AG10803 (cell line): ENCODE measurements at places on chromosomes 6 and 20.

DNA sequence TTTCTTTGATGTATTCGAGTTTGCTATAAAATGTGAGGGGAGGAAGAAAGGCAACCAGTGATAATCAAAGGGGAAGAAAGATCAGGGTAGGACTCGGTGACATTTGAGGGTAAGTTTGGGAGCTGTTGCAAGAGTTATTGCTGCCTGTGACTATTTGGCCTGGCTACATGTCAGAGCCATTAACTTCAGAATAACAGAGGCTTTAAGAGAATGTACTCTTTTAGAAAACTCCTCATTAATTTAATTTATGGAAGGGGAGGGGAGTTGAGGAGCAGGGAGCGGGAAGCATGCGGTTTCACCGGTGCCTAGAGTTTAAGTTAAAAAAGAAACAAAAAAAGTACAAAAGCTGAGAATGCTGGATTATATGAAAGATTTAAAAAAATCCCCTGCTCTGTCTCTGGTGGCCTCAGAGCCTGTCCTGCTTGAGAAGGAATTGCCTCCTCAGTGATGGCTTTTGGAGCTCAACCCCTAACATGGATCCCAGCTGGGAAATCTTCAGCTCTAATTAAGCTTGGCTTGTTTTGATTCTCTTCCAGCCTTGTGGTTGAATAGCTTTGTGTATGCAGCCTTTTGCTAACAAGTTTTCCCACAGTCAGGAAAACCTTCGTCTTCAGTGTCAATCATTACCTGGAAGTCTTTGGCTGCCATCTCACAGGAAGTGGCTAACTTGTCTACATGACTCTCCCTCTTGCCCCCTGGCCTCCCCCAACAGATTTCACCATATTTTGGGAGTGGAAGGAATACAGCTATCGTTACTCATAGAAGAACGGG is 238.2 kb downstream of the SOX4 start:
- DNase-seq: peak; percentile 85

- DNase-seq: no peak
Measured at GRCh38 chr6:151630387-151630786, 136.6 kb downstream of the CCDC170 start.

- DNase-seq: no peak
Measured at GRCh38 chr6:150056156-150056555, 12.8 kb downstream of the ULBP3 start.

DNA sequence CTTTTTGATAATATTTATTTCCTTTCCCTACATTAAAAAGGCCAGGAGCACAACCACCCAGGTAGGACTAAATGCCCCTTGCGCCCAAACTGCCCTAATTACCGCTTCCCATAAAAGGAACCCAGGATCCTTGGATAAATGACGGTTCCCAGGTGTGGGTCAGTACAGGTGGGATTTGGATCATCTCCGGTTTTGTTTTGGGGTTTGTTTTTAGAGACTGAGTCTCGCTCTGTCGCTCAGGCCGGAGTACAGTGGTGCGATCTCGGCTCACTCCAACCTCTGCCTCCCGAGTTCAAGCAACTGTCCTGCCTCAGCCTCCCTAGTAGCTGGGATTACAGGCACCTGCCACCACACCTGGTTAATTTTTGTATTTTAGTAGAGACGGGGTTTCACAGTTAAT is 28.4 kb downstream of the ZNF217 start:
- DNase-seq: no peak

DNA sequence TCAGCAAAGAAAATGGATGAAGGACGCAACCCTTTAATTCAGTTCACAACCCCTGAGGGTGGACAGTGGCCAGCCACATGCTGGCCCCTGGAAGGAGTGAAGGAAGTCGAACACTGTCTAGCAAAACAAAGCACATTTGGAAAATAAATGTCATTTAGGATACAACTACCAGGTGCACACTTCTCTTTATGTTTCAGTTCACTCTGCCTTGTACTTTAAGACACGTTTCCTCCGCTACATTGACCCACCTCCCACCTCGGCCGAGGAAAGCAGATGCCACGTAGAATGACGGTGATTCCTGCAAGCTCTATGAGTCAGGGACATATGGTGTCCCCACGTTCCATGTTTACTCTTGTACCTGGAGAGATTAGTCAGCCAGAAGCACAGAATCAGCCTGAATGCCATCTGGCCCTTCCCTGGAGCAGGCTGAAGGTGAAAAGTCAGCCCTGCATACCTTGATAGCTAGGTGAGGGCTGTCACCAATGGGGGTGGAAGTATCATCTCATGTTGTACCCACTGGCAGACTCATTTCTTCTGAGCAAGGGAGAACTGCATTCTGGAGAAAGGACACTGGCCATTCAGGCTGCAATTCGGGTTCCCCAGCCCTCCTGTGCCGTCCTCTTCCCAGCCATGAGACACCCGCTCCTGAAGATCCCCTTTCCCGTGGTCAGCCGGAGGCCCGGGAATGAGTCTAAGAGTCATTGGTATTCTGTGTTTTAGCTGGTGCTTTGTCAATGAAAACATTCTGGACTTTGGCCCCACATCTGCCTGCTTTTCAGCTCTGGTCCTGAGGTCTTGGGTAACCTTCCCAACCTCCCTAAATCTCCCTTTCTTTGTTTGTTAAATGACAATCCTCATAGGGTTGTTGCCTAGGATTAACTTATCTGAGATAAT is 60.6 kb downstream of the FOXA2 start:
- no peak for DNase-seq

- no peak for DNase-seq
Measured at GRCh38 chr6:158230967-158231550, 62.9 kb downstream of the GTF2H5 start.

DNA sequence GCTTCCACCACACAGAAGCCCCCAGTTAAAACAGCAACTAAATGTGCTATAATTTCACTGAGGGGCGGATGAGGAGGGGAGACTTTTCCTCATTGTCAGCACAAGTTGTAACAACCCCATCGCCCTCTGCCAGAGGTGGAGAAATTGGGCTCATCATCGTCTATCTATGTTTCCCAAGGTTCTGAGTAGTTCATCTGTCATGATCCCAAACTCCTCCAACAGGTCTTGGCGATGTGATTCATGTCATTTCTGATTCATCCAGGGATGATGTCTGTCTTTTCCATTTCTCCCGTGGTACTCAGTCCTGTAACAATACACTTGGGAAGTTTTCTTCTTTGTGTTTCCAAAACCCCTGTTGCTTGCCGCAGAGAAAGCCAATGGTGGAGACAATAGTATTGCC is 51.0 kb downstream of the TFAP2A start:
- DNase-seq: no peak

DNA sequence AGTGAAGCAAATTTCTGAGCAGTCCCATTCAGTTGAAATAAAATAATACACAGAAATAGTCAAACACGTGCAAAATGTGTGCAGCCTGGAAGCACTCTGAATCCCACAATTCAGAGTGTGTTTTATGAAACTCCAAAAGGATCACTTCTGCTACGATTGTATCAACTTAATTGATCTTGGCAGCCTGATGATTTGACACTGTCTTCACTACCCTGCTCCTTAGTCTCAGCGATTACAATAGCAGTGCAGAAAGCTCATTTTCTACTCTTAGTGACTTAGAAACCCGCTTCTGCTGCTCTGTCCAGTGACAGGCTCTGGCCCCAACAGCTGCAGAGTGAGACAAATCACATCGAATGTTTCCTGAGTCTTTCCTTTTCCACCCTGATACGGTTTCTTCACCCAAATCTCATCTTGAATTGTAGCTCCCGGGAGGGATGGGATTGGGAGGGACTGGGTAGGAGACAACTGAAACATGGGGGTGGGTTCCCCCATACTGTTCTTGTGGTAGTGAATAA is 16.2 kb upstream of the EMILIN3 start:
- no peak for DNase-seq

GRCh38 chr20:62025832-62026563 is 39.7 kb downstream of the TAF4 start:
- peak; percentile 76 for DNase-seq

GRCh38 chr20:50508171-50508755 is 1.9 kb upstream of the PTPN1 start:
- DNase-seq: peak; percentile 60

GRCh38 chr20:14744723-14745122 is 407.3 kb upstream of the FLRT3 start:
- no peak for DNase-seq

DNA sequence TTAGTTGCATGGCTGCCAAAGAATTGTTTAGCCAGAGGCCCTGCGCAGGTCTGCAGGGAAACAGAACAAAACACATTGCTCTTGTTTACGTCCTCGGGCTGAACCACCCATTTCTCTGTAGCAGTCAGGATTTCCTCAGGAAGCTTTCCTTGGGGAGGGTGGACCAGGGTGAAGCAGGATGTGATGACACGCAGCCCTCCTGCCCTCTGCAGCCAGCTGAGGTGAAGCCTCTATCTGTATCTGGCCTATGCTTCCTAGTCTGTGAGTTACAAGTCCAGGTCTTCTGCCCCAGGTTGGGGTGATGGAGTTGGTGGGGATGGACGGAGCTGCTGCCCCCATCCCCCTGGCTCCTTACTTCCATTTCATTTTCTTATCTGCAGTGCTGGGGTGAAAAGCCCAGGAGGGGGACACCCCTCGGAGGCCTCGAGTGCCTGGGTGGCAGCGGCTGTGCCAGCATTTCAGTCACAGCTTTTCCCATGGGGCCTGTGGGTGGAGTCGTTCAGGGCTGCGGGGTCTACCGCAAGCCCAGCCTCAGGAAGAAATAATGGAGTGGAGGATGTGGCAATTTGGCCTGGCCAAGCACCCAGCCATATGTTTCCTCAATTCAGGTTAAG is 24.9 kb downstream of the SASH1 start:
- peak; percentile 60 for DNase-seq

DNA sequence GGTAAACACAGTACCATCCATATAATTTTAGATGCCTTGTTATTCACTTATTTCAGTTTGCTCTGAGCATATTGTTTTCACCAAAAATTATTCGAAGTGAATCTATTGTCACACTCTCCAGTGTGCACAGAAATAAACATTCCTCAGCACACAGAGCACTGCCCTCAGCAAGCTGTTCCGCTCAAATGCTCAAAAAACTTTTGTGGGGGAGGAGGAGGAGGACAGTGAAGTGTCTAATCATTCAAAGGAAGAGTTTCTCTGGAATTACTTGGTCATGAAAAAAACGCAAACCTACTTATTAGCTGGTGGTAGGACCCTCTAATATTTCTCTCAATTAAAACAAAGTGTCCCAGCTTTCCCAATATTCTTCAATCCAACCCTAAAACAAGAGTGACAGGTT is 88.3 kb downstream of the DTNBP1 start:
- no peak for DNase-seq

DNA sequence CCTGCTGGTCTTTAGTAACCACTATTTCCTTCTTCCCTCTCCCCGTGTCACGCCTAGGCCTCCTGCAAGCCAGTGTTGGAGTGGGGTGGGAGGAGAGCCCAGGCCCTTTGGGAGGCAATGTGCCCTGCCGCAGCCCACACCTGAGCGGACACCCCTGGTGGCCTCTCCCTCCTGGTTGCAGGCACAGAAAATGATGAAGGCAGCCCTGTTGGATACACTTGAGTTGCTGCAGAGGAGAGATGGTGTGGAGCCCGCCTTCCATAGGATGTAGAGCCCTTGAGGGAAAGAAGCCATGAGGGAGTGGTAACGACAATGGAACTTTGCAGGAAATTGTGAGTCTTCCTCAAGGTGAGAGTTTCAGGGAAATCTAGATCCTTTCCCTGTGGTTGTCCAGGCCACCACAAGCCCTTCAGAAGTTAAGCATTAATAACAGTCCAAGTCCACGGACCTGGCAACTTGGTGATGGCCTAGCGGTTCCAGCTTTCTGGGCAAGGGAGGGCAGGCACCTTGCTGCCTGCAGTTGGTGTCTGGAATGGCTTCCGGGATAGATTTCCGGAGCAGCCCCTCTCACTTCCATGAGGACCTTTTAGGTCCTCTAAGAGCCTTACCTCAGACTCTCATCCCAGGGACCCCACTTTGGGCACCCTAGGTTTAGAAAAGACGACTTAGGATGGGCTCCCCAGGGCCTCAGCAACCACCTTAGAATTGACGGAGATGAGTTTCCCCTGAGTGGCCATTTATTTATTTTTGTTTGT is 67.3 kb upstream of the NXT1 start:
- no peak for DNase-seq

GRCh38 chr6:165767228-165767627 is 104.2 kb upstream of the PDE10A start:
- DNase-seq: no peak

DNA sequence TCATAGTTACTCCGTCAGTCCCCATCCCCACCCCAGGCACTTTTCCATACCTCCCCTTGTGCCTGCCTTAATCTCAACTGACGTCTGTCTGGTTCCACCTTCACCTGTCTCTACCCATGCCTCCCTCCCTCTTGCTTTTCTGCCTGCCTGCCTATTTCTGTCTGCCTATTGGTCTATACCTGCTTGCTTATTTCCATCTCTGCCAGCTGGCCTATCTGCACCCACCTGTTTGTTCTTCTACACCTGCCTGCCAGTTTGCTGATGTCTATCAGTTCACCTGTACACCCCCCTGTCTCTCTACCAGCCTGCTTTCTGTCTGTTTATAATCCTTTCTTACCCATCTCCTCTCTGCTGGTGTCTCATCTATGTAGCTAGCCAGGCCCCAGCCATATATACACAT is 87.5 kb downstream of the RALGAPA2 start:
- DNase-seq: no peak

GRCh38 chr6:142953373-142954273 is 8.6 kb upstream of the HIVEP2 start:
- DNase-seq: no peak

GRCh38 chr6:5968817-5969734 is 37.6 kb downstream of the NRN1 start:
- DNase-seq: peak; percentile 67

DNA sequence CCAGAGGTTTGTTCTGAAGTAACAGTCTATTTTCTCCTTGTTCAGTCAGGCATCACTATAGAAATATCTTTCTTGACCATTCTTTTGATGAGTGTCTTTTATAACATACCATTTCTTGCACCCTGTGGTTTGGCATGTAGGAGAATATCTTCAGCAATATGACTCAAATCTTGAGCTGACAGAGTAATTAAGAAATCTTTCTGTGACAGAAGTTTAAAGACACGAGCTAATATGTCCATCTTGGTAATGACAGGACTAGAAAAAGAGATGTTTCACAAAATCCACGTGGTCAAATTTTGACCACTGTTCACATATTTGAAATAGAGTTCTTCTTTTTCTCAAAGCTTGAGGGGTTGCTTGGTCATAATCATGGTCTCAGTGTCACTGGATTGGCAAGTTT is 149.9 kb downstream of the MYB start:
- DNase-seq: peak; percentile 38

- DNase-seq: no peak
Measured at GRCh38 chr6:169366258-169366901, 112.7 kb upstream of the THBS2 start.

GRCh38 chr6:155505608-155505989 is 50.0 kb upstream of the NOX3 start:
- DNase-seq: no peak
